ENCODE measurements at places on chromosomes 11 and 22. TPM values are rescaled to one million over a fixed set of nuclear protein-coding genes. Genes with fewer than 3 reads are reported as not detected.

DNA sequence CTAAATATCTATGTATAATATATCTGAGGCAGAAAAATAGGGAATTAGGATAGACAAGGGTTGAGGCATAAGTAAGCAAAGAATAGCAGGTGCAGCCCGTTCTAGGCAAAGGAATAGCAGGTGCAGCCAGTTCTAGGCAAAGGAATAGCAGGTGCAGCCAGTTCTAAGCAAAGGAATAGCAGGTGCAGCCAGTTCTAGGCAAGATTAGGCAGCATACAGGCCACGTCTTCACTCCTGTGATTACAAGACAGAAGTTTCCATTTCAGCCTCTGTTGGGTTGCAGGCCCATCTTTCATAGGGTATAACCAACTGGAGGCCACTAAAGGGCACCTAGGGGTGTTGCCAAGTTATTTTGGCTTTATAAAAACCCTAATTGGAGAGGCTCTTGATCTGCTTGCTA is 28.8 kb upstream of the CHORDC1 start:
- no peak for DNase-seq

DNA sequence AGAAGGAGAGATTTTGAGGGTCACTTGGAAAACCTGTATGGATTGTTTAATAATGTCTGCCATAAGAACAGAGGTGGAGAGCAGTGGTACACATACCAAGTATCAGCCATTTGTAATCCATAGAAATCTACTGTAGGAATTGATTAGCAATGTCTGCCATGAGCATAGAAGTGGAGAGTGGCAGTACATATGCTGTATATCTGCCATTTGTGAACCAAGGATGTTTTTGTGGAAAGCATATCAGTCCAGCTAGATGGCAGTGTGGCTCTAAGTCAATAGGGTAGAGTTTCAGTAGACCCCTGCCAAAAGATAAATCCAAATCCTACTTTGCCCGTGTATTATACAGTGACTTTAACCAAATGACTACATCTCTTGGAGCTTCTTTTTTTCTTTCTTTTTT is 82.9 kb upstream of the SEZ6L start:
- no peak for DNase-seq

Gene P2RX6
- not detected for total RNA-seq

- DNase-seq: peak; percentile 64
Measured at GRCh38 chr11:13962562-13963168, at the start of gene SPON1. SPON1 (plus strand) TSS chr11:13962723; CDS start chr11:13962905, 182 bp downstream.

Gene GNAZ
- total RNA-seq: 1.6 TPM

Gene OR51B4
- not detected for total RNA-seq

- DNase-seq: no peak
Measured at GRCh38 chr11:91041626-91042025, 818.8 kb upstream of the CHORDC1 start.

DNA sequence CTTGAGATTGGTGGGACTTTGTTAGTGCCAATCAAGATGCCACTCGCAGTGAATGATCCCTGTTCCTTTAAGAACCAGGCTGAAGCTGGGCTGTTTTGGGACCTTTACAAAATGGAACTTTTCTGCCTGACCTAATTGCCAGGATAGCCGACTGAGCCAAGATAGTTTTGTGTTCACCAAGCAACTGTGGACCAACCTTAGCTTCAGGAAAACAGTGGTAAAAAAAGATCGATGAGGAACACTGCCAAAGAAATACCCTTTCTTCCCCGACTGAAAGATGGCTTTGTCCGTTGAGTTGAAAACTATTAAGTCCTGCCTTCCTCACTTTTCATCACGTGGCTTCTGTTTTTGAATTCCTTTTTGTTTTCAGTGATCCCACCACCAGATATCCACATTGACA is 157.9 kb upstream of the SORL1-AS1 start:
- DNase-seq: no peak

DNA sequence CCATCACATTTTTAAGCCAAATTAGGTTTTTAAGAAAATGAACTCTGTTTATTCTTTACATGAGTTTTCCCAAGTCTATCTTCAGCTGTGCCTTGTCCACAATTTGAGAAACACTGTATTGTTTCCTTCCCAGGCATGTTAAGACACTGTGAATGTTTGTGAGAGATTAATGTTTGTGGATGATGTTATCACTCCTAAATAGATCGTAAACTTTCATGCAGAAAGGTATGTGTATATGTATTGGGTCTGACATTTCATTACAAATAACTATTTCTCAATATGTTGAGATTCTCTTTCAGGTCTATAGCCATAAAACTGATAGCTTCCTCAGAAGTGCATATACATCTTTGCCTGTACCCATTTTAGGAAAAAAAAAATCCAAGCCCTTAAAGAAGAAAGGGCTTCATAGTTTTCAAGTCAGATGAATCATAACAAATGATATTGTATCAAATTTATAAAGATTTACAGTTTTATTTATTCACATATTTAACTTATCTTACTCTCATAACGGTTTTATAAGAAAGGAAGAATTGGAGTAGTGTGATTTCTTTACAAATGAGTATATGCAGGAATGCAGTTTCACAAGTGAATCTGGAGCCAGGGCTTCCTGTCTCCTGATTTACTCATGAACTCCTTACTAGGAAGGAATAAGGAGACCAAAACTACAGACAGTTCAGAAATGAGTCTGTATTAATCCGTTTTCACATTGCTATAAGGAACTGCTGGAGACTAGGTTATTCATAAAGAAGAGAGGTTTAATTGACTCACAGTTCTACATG is 11.2 kb downstream of the OR8D1 start:
- DNase-seq: no peak

- DNase-seq: no peak
Measured at GRCh38 chr11:115990004-115990447, 485.8 kb upstream of the CADM1 start.

DNA sequence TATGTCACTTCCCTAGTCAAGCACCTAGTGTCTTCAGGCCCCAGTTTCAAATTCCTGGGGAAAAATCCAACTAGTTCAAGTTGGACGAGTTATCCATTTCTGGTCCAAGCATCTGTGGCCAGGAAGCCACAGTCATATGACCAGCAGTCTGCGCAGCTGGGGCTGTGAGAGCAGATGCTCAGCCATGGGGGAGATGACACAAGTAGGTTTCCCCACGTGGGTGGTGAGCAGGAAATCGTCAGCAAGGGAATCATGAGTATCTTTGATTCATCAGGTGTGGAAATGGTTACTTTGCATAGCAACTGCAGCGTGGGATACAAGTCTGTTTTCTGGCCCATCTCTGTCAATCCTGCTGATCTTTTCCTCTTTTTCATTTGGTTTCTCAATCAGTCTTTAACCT is 185.3 kb downstream of the C11orf91 start:
- DNase-seq: peak; percentile 26

Gene OR51E1
- not detected for total RNA-seq

DNA sequence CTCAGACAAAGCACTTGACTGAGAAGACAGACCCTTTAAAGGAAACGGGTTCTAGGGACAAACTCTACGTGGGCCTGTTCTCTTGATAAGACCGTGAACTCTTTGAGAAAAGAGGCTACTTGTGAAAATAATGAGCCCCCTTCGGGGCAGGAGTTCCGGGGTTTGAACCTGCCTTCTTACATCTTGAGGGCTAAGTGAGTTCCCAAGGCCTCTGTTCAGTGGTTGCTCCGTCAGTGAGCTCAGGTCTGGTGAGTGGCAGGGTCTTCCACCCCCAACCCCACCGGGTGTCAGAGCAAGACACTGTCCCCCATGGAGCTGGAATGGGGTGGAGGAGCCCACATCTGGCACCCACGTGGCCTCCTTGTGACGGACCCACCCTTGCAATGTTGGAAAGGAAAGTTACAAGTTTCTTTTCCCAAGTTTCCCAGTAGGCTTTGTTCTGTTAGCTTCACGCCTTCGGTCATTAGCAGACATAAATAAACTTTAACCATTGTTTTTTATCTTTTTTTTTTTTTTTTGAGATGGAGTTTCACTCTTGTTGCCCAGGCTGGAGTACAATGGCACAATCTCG is 6.3 kb upstream of the SAMM50 start:
- DNase-seq: no peak

DNA sequence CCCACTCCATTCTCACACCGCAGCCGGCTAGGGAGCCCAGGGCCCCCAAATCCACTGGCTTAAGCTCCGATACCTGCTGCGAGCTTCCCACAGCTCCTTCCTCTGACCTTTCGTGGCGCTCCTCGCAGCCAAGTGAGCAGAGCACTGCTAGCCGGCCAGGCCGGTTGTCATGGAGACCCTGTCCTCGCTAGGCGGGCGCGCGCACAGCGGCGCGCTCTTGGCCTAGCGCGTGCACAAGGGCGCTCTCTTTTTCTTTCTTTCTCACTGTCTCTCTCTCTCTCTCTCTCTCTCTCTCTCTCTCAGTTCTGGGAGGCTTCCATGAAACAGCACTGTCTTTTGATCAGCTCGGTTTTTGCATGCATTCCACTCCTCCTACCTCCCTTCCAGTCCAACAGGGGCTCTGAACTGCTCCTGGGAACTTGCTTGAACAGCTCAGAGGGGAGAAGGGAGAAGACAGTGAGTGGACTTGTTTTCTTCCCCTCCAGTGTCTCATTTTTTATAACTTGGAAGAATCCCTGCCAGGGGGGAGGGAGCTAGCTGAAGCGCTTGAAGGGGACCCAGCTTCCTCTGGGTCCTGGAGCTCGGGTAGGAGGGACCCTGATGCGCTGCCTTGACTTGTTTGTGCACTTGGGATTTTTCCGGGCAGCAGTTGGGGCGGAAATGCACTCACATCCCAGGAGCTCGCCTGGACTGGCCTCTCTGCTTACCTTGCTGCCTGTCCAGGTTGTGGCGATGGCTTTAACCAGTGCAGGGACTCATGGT is 100.3 kb upstream of the AKIP1 start:
- peak; percentile 19 for DNase-seq

GRCh38 chr11:103622296-103622695 is 414.1 kb upstream of the DDI1 start:
- no peak for DNase-seq

- no peak for DNase-seq
Measured at GRCh38 chr11:62574363-62575071, 826 bp upstream of the EEF1G start.

Gene MYRF
- total RNA-seq: 1.4 TPM

- DNase-seq: no peak
Measured at GRCh38 chr11:113615773-113616172, 90.3 kb downstream of the TMPRSS5 start.

DNA sequence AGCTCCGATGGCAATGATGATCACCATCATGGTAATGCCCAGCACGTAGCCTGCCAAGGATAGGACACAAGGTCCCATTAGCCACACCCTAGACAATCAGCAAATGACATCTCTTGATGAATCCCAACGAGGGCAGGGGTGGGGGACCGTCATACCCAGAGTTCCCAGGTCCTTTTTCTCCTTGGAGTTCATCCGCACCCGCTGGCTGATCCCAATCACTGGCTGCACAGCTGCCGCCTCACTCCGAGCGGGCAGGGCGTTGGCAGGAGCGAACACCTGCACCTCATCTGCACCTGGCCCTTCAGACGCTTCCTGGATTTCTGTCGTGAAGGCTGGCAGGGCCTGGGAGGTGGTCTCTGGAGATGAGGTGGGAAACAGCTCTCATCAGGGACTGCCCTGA is 2.9 kb downstream of the PIK3IP1 start:
- no peak for DNase-seq

Gene RIC8A
- total RNA-seq: 104 TPM

Gene C1QTNF5
- total RNA-seq: not detected

DNA sequence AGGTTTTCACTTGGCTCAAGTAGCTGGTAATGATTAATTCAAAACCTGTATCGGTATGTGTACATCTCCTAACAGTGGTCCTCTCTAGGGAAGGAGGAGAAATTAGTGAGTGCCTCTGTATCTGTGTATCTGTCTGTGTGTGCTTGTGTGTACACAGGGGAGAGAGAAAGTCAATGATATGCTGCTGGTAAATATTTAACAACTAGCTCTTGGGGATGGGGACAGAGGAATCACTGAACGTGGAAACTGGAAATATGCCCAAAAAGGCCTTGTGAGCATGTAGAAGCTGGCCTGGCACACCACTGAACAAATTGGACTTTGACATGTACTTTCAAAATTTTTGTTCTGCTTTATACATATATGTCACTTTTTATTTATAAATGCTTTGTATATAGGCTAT is 214.0 kb upstream of the SYN3 start:
- DNase-seq: no peak

Gene POU2AF3
- not detected for total RNA-seq

Gene OR52H1
- total RNA-seq: not detected

DNA sequence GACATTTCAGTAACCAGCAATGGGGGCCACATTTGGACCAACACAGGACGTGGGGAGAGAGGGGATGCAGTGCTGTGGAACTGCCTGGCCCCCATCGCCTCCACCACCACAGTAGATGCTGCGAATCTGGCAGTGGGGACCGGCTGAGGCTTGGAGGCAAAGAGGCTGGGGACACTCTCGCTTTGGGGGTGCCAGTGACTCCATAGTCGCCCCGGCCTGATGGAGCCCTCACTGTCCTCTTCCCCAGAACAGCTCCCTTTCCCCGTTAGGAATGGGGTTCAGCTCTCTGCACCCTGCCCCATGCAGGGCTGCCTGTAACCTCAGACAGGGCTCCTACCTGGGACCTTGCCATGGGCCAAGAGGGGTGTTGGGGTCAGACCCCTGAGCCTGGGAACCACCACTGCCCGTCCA is 1.8 kb upstream of the MUC2 start:
- peak; percentile 3 for DNase-seq

DNA sequence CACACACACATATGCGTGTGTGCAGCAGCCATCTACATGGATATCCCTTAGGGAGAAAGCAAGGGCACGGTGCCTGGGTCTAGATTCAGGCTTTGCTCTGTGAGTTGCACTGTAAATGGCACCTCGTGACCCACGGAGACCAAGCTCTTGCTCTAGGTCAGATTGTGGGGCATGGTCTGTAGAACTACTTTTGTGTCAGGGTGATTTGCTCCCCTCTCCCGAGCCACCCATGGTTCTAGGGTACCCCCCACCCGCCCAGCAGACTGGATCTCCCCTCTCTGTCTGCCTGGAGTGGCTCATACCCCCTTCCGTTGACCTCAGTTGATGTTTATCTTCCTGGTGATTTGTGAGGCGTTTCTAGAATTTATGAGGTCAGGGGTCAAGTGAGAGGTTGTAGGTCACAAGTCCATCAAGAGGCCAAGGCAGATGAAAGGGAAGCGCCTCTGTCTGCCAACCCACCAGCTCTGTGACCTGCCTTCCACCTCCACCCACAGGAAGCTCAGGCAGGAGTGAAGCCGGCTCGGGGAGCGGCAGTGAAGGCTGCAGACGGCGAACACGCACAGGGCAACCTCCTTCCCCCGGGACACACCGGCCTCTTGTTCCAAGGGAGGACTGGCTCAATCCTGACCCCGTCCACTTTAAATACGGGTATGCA is 76.2 kb upstream of the TTLL12 start:
- DNase-seq: peak; percentile 54

- peak; percentile 37 for DNase-seq
Measured at GRCh38 chr11:14413307-14414069, 54.5 kb upstream of the RRAS2 start.

- no peak for DNase-seq
Measured at GRCh38 chr11:107840129-107840484, 18.5 kb downstream of the SLC35F2 start.

- DNase-seq: no peak
Measured at GRCh38 chr11:116467823-116468222, 305.0 kb downstream of the BUD13 start.

Gene PGA5
- total RNA-seq: not detected

GRCh38 chr11:46471943-46472661 is 80.5 kb upstream of the CHRM4 start:
- no peak for DNase-seq

Gene NXPE2
- total RNA-seq: not detected

Gene INPP5J
- total RNA-seq: not detected

Data from activated CD4-positive, alpha-beta memory T cell treated with anti-CD3 and anti-CD28 coated beads for 36 hours (primary cell).